D721Med (cell line): ENCODE measurements at places on chromosomes 1 and 21.

DNA sequence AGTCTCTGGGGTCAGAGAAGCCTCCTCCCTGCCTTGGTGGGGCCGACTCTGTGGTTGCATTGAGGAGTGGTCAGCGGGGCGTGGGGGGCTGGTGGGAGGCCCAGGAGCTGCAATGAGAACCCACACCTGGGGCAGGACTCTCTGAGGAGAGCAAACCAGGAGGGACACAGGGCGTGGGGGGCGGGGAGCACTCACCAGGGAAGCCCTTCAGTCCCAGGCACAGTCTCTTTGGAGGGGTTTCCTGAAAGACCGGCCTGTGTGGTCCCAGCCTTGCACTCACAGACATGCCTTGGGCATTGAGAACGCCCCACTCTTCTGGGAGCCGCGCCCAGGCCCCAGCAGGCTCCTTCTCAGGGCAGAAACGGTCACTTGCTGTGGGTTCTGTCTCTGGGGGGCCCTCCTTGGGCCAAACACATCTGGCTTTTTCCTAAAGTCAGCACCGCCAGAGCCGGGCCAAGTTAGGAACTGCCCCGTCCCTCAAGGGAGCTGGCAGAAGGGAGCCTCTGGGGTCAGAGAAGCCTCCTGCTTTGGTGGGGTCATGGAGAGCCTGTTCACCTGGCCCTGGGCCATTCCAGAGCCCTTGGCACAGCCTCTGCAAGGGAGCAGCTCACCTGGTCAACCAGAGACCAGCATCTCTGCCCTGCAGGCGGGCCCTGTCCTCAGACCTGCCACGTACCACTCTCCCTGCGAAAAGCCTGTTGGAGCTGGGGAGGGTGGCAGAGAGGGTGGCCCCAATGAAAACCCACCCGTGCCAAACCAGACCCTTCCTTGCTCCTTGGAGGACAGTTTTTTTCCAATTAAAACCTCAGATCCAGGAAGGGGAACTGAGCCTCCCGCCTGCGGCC is 59.9 kb upstream of the TTC34 start:
- DNase-seq, result no peak

GRCh38 chr1:28365864-28366263 is 3.7 kb upstream of the PHACTR4 start:
- no peak for DNase-seq

DNA sequence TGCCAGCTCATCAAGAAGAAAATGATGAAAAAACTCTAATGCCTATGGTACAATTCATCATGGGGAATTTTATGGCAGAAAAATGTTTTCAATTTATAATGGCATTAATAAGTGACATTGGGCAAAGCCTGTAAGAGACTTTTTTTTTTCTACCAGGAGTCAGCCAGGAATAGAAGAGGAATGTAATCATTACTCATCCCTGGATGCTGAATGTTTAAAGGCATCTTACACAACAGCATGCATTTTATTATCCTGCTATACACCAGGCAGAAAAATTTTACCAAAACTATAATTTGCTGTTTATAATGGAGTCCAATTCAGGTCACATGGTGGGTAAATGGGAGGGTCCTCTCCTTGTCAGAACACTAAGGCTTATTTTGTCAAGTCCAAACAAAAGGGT is 189.9 kb upstream of the BEND5 start:
- no peak for DNase-seq

- DNase-seq, result no peak
Measured at GRCh38 chr1:87852410-87853161, 523.9 kb downstream of the LMO4 start.

GRCh38 chr1:241939798-241940197 is 17.8 kb upstream of the BECN2 start:
- DNase-seq, result no peak

- DNase-seq, result no peak
Measured at GRCh38 chr1:218368686-218369085, 23.6 kb downstream of the TGFB2 start.

DNA sequence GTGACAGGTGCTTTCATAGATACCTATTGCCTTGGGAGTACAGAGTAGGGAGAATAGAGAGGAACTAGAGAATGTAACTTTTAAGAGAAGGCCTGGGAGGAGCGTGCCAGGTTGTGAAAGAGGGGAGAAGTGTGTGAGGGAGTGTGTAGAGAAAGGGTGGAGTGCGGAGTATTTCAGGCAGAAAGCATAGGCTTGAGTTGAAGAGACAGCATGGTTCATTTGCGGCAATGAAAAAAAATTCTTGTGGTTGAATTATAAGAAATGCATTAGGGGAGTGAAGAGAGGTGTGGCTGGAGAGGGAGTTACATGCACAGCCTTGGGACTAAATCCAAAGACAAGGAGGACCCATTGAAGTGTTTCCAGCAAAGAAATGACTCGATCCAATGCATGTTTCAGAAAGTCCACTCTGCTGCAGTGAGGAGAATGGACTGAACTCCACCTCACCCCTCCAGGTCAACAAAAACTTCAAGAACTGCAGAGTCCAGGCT is 81.7 kb upstream of the ADAM30 start:
- no peak for DNase-seq

GRCh38 chr1:228944296-228944695 is 209.0 kb downstream of the RHOU start:
- no peak for DNase-seq

- DNase-seq, result no peak
Measured at GRCh38 chr1:76826072-76826845, 41.0 kb upstream of the ST6GALNAC5 start.
